Gastrocnemius medialis (tissue), 4 donors: ENCODE measurements at places on chromosomes 12 and 14. TPM values are rescaled to one million over a fixed set of nuclear protein-coding genes. Genes with fewer than 3 reads are reported as not detected.
A peak's percentile ranks its signal among the peaks of the same experiment; 100 is the strongest.

DNA sequence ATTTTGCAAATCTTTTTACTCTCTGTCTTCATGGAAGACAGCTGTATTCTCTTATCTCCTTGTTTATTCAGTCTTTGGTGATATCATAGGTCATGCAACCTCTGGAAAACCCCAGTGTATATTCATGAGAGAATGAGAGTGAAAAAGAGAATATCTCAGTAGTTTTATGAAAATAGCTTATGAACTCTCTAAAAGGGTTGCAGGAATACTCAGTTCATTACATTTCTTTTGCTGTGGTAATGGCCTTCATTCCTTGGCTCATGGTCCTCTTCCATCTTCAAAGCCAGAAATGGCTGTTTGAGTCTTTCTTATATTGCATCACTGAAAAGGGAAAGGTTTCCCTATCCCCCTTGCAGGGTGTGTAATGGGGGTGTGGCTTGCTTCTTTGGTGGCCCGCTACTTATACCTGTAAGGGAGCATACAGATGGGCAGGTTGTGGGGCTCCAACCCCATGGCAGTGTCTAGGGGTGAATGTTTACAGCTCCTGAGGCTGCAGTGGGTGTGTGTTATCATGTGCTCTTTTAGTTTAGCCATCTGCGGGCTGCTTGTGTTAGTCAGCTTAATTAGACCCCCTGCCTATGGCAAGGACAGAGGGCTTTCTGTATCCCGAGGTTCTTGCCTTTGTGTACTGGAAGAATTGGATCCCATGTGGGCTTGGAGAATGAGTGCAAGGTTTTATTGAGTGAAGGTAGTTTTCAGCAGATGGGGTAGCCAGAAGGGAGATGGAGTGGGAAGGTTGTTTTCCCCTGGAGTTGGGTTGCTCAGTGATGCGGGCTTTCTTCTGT is 150.2 kb downstream of the CCDC91 start:
- no peak for DNase-seq

- no peak for DNase-seq
These were observed 206.2 kb downstream of the PPM1H start for GRCh38 chr12:62728741-62729140.

DNA sequence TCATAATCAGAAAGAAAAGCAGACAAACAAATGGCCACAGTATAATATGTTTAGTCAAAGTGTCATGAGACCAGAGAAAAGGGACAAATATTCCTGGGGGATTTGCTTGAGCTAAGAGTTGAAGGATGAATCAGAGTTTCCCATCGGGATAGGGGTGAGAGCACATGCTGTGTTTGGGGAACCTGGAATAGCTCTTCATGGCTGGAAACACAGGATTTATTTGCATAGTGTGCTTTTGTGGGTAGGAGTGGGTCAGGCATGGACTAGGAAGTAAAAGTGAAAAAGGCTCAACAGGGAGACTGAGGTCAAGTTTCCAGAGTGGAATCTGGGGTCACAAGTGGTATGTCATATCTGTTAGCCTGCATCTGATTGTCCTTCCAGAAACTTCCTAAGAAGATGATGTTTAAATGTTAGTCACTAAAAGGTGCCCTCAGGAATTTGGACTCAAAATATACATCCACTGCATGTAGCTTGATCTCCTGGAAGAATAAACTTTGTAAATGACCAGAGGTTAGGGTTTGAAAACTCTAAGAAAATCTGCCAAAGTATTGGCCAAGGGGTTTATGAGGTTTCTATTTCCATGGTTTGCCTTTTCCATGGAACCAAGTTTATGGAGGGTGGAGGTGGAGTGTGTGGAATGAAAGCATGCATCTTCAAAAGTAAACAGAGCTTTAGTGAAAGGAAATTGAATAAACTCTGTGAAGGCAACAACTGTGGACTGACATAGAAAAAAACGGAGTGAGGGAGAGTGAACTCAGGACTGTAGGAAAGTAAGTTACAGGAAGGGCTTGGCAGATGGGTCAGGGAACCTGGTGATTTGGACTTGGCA is 344.6 kb downstream of the C12orf75 start:
- DNase-seq: no peak

- no peak for DNase-seq
These were observed 14.7 kb upstream of the NCOR2 start for GRCh38 chr12:124582108-124582424.

GRCh38 chr12:60394665-60395064 is 798.8 kb downstream of the SLC16A7 start:
- no peak for DNase-seq

DNA sequence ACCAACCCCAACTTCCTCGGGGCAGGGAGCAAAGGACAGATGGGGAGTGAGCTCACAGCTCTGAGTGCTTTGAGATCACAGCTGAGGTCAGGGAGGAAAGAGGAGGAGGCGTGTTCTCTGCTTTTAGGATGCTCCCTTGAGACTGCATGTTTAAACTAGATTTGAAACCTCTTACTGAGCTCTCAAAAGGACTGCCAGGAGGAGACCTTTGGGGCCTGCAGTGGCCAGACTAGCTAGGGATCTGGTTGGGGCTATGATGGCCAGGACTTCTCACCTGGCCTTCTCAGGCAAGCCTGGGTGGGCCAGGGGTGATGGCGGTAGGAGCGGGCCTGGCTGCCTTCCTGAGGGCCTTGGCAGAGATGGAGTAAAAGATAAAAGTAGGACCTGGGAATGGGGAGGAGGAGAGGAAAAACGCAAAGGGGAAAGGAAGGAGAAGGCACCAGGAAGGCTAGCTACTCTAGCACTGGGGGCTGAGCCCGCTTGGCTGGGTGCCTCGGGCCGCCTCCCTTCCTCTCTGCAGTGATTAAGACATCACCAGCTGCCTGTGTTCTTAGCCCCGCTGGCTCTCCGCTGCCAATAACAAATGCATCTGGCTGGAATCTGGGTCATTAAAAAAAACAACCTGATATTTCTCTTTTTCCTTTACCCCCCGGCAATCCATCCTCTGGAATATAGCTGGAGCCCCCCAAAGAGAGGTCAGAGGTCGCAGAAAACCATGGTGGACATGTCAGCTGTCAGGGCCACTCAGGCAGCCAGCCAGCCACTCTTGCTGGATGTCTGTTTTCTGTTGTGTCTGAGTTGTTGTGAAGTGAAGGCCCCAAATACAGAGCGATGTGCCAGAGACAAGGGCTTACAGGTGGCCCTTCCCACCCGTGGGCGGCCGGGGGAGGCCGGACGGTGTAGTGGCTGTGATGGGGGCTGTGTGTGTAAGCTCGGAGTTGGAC is 141.3 kb downstream of the TSPAN9 start:
- DNase-seq: peak; percentile 47

CPNE6 gene
- total RNA-seq: not detected

SLC8A3 gene
- 8.5 TPM for total RNA-seq

B3GNT4 gene
- not detected for total RNA-seq

SCARB1 gene
- total RNA-seq: 8.7 TPM

GRIP1 gene
- 2.1 TPM for total RNA-seq

CLEC4A gene
- not detected for total RNA-seq

INSM2 gene
- total RNA-seq: not detected
